Left lung (tissue), 14 donors: ENCODE measurements at places on chromosomes 5 and 9. TPM values are rescaled to one million over a fixed set of nuclear protein-coding genes. Genes with fewer than 3 reads are reported as not detected.

MLANA gene
- 1.3 TPM for polyA plus RNA-seq

DNA sequence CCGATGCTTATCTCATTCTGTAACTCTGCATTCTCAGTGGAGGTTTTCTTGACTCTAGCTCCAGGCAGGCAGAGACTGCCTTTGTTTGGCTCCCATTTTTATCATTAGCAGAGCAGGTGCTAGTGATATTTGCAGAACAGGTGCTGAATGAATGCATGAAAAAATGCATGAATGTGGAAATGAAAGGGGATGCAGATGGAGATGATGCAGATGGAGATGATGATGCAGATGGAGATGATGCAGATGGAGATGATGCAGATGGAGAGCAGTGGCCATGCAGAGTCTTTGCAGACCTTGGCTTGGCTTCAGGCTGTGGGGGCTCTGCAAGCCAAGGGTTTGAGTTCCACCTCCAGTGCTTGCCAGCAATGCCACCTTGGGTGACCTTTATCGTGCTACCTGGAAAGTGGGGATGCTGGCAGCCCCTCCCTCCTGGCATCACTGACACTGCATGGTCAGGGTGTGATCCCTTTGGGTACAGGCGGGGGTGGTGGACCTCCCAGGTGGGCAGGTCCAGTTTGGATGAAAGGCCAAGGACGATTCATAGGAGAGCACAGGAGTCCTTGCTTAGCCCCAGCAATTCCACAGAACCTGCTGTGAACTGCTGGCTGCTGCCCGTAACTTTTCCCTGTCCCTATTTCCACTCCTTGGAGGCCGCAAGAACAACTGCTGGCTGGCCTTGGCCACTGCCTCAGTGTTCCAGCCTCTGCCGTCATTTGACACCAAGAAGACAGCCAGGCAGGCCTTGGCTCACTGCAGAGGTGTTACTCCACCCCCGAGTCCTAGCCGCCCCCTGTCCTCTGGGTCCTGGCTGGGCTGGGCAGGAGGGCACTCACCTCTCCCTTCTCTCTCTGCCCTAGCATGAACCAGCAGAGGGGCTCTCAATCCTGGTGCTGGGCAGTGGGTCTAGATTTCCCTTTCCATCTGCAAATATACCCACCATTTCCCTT lies 33.0 kb downstream of the ERGIC1 start:
- no peak for DNase-seq

TAF11L9 gene
- polyA plus RNA-seq = not detected

GRM6 gene
- 1.8 TPM for polyA plus RNA-seq

DNA sequence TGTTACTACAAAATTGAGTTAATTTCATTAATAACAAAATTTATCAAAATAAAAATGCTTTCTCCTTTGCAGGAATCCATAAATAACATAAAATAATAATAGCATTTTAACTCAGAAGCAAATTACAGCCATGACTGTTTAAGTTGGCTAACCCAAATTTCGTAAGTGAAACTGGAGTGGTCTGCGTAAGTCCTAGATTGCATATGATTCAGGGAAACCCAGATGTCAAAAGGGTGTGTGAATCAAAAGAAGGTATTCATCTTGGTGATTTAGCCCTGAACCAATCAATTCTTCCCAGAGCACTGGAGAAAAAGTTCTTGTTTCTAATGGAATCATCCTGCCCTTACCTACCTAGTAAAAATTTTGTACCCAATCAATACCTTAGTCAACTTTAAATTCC lies 547.6 kb downstream of the RAB3C start:
- no peak for DNase-seq

LCN10 gene
- polyA plus RNA-seq = 0.11 TPM

DNA sequence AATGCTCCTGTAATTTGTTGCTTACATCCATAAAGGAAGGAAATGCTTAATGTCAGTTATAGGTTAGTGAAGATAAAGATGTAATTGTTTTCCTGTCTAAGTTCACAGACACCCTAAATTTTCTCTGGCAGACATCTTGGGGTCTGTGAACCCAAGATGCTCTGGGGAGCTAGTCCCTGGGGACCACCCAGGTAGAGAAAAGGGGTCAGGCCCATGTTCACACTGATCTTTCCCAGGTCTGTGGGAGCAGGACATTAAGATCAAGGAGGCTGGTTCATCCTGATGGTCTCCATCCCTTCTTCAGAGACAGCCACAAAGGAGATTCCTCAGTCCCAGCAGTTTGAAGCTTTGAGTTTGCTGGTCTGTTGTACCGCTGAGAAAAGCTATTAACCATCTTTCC lies 267.5 kb downstream of the ARHGAP26 start:
- DNase-seq = no peak

SPINK6 gene
- not detected for polyA plus RNA-seq

DNA sequence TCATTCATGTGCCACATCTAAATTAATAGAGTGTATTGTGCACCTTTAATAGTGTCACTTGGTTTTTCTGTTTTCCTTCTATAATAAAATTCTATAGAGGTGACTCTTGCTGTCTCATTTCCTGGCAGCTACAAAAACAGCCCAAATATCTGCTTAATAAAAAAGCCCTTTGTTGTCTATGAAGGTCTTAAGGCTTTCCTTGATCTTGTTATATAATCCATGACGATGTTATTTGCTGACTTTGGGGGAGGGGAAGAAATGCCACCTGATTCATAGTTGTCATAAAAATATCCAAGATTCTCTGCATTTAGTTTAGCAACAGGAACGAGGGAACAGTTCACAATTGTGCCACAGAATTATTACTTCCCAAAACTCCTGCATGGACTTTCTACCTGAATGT lies 31.3 kb downstream of the CPEB4 start:
- no peak for DNase-seq

DNA sequence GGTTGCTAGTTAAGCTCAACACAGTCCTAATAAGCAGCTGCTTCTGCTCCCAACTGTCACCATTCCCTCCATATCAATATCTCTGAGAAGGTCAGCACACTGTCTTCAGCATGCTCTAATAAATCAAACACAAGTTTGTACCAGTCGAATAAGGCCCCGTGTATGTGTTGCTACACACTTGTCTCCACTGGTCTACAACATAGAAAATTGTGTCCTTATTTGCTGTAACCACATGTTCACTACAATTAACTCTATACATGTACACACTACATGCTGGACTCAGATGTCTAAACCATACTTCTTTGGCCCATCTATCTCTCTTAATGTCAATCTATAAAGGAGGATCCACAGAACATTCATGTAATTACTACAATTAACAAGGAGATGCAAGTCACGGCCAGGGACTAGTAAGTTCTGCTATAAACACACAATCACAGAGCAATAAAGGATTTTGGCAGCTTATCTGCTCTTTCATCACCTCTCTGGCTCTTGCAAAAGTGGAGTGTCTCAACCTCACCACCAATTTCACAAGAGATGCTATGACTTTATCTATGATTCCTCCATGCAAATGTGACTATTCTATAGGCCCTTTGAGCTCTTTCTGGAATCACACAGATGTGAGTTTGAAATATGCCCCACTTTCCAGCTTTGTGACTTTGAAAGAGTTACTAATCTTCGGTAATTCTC lies 143.9 kb downstream of the SEMA5A start:
- no peak for DNase-seq

GRCh38 chr5:83469075-83469474 lies 2.5 kb upstream of the VCAN start:
- no peak for DNase-seq

CATSPER3 gene
- 0.81 TPM for polyA plus RNA-seq

GRCh38 chr5:143183989-143184388 lies 219.5 kb downstream of the NR3C1 start:
- no peak for DNase-seq
